OCI-LY7 (cell line): ENCODE measurements at places on chromosomes 2 and 18.

DNA sequence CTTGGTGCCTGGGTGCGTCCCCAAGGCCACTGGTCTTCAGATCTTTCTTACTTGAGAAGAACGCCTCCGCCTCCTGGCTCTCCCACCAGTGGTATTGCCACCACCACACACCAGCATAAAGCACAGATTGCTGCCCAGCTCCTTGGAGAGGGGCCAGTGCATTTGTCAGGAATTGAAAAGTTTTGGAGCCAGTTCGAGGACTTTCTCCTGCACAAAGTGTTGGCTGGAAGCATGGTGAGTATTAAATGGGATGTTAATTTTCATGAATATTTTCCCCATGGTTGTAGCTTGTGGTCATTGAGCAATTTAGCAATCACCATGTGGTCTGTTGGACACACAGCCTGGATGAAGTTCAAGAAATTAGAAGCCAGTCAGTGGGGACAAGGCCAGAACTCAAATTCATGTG, 684.6 kb upstream of the FANCL start:
- no peak for DNase-seq

GRCh38 chr2:144707736-144708326, 187.9 kb upstream of the ZEB2 start:
- DNase-seq = no peak

DNA sequence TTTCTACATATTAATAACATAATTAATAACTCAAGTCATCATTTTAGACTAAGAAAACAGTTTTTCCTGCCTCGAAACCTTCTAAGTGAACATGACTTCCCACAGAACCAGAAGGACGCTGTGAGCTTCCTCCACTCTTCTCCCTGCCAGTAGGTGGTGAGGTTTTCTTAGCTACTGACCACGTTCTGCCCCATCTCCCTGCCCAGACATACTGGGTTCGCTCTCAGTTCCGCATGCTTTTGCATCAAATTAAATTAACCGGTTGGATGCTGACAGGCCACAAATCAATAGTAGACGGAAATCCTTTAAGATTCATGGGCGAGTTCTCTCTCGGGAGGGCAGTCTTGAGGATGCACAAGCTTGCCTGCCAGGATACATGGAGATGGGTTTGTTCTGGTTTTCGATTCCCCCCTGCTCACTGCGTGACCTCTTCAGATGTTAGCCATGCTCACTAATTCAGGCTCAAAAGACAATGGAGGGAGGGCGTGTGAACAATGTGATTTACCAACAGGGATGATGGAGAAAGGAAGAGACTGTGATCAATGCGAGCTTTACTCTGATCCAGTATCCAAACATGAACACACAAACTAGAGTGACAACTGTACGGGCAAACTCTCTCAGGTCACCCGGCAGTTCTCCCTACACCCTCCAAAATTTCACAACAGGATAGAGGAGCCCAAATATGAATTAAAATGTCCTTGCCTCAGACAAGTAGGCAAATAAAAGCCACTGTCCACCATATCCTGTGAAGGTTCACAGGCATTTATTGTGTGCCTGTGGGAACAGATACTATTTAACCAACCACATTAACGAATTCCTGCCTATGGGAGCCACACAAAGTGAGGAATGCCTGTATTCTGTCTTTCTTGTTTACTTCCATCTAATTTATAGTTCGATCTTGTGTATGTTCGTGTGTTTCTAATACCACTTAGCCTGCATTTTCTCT, 375.7 kb downstream of the EIPR1 start:
- DNase-seq = peak; percentile 18

- no peak for DNase-seq
Measured at GRCh38 chr2:13195270-13195669, 478.5 kb downstream of the TRIB2 start.

DNA sequence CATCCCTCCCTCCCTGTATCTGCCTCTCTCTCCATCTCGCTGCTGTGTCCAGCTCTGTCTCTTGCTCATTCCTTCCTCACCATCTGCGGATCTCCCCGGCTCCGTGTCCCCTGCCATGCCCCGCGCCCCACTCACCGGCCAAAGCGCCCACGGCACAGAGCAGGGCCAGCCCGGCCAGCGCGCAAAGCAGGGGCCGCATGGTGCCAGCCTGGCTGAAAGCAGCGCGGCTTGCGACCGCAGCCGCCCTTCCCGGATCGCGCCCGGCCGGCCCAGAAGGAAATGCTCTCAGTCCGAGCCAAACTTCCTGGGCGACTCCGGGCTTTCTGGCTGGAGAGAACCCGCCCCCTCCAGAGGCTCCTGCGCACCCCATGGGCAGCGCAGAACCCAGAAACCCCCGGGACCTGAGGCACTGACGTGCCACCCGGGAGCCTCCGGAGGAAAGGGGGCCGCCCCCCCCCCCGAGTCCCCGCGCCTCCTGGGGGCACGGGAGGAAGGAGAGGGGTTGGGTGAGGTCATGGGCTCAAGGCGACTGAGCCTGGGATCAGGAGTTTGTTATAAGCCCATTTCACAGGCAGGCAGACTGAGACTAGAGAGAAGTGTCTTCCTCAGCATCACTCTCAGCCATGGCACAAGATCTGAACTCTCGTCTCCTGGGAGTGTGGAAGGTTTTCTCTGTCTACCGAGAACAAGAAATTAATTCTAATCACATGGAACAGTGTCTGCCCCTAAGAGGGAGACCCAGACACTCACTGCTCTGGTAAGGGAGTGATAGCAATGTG, 45.2 kb upstream of the RAB6C start:
- no peak for DNase-seq

- no peak for DNase-seq
Measured at GRCh38 chr18:36729197-36729596, 99.6 kb downstream of the TPGS2 start.

GRCh38 chr18:33557706-33558105, 20.3 kb upstream of the ASXL3 start:
- DNase-seq = no peak

DNA sequence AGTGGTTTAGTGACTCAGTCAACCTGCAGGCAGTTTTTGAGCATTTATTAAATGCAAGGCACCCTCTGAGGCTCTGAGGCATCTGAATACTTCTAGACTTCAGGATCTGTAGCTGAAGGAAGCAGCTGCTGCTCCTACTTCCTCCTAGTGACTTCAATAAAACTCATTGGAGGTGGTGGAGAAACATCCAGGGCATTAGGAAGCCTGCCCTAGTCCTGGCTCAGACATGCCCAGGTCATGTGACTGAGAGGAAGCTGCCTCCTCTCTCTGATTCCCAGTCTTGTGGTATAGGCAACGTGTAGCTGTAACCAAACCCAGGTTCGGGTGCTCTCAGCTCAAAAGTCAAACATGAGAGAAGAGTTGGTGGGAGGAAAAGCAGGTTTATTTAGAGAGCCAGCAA, 287.2 kb upstream of the GYPC start:
- no peak for DNase-seq

- DNase-seq = no peak
Measured at GRCh38 chr2:216735086-216735485, 39.7 kb upstream of the IGFBP5 start.
